LHCN-M2 (cell line): ENCODE measurements at places on chromosomes 6 and 20.

- DNase-seq: no peak
Observed at GRCh38 chr6:14524319-14524718, 406.7 kb downstream of the CD83 start.

DNA sequence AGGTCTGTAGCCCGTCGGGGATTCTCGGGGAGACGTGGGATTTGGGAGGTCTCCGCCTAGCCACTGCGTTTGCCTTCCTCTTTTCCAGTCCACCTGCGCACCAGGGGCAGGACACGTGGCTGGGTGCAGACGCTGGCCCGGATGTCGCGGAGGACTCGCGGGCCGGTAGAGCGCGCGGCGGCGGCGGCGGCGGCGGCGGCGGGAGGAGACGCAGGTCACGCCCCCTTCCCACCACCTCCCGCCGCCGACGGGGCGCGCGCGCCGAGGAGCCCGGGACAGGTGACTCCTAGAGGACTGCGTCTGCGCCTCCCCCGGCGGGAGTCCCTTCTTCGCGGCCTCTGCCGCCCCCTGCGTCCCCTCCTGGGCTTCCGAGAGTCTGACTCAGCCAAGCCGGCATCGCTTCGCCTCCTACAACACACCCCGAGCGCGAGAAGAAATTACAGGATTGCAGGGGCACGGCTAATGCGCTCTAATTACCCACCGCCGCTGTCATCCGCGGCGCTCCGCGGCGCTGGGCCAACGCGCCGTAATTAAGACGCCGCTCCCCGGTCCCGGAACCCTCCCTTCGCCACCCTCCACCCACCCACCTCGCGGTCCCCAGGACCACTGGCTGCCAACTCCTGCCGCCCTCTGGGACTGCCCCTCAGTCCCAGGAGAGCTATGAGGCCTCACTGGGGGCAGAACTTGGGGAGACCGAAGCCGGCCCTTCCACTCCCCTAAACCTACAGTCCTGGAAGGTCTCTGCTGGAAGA, 124.5 kb downstream of the MRPL14 start:
- peak; percentile 57 for DNase-seq

DNA sequence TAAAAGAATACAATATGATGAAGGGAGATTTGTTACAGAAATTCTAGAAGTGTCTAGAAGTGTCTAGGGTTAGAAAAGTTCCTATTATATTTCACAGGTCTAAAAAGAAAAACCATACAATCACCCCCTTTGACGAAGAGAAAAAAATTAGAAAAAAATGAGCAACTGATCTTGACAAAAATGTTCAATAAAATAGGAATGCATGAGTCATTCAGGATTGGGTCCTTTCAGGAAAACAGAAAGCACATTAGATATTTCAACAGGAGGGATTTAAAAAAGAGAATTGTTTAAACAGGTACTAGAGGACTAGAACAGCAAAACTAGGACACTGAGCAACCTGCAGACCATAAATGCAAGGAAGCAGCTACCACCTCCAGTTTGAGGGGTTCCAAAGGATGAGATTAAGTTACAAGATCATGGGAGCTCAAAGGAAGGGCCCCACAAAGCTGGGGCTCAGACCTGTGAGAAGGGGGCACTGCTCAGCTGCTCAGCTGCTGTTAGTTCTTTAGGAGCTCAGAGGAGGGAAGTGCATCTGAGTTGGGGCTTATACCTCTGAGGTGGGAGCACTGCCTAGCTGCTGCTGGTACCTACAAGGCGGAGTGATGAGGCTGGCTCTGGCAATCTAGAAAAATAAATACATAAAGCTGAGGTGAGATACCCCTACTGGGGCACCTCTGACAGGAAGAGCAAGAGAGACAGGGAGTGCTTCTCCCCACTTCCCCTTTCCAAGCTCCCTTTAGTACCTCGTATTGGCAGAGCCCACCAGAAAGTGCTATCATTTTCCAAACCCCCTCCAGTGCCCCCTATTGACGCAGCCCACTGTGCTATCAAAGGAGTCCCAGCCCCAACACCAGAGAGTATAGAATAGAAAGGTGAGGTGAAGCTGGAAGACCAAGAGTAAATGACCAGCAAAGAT, 27.1 kb upstream of the BEND6 start:
- no peak for DNase-seq

DNA sequence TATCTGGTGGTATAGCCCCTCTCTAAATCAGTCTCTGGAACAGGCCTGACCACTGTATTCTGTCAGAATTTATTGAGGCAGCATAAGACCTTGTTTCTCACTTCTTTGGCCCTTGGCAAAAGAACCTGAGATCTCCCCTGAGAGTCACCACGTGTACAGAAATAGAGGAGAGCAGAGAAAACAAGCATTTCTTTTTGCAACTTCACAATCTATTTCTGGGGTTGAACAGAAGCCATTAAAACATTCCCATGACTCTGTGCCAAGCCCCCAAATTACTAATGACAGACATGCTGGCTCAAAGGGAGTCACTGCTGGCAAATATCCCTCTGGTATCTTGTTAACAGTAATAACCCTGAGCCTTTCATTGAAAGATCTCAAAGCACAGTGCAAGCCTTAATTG, 395.3 kb downstream of the MAFB start:
- DNase-seq: no peak

DNA sequence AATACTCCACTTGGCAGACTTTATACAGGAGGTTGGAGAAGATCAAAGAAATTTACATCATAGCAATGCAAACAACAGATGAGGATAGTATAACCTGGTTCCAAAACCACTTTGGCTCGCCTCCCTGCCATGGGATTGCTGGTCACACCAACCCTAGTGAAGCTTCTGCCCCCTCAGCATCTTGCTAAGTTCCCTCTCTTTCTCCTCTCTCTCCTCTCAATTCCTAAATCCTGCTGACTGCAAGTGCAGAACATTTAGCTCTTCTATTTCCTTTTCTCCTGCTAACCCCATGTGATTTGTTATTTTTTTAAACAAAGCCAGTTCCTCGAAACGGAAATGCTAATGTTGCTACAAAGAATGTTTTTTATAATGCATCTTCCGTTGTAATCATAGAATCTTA, 50.3 kb upstream of the LY86 start:
- no peak for DNase-seq

DNA sequence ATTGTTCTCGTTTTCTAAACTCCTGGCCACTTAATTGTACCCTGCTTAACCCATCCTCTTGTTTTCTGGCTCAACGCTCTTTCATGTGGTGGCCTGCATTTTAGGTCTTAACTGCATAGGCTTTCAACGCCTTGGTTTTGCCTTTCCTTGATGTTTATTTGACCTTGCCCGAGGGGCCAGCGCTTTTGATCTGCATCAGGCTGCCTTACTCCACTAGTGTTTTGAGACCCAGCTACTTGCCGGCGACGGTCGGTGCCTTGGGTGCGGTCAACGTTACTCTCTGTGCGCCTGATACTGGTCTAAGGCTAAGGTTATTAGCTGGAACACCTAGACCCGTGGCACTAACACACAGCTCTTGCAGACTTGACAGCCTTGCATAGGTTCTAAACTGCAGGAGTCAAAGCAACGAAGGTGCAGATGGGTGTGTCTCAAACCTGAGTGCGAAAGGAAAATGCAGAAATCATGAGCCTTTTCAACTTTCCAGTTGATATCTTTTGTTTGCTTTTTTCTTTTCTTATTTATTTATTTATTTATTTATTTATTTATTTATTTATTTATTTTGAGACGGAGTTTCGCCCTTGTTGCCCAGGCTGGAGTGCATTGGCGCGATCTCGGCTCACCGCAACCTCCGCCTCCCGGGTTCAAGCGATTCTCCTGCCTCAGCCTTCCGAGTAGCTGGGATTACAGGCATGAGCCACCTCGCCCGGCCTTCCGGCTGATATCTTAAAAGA, 138.8 kb downstream of the HFE start:
- DNase-seq: no peak

GRCh38 chr20:34781220-34781619, 44.2 kb downstream of the NCOA6 start:
- no peak for DNase-seq

DNA sequence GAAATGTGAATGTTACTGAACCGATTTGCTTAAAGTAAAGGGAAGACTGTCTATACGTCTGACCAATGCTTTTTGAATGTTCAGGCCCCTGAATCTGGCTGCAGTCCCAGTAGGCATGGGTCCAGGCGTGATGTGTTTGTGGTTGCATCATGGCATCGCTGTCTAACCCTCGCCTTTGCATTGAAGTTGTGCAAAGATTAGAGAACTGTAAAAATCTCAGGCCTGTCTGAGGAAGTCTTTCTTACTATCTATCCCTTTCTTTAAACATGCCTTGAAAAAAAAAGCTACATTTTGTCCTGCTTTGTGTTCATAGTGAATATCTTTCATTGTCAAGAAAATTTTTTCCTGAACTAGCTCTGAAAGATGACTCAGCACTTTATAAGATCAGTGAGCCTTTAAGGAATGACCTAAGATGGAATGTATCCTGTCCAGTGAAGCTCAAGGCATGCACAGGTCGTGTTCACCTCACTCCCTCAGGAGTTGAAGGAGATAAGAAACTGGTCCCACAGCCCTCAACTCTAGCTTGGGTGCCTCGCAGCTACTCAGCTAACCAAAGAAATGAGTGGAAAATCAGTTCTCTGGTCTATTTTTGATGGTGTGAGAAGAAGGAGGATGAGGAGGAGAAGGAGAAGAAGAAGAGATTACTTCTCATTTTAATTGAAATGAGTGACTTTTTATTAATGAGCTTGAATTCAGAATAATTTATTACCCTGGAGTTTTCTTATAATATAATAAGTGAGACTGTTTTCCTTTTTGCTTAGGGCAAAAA, 48.6 kb downstream of the TPD52L1 start:
- peak; percentile 77 for DNase-seq
